Effector CD8-positive, alpha-beta T cell (primary cell): ENCODE measurements at places on chromosomes 16 and 17.

- DNase-seq: no peak
Observed at GRCh38 chr17:28896491-28896883, 1.0 kb downstream of the FLOT2 start.

DNA sequence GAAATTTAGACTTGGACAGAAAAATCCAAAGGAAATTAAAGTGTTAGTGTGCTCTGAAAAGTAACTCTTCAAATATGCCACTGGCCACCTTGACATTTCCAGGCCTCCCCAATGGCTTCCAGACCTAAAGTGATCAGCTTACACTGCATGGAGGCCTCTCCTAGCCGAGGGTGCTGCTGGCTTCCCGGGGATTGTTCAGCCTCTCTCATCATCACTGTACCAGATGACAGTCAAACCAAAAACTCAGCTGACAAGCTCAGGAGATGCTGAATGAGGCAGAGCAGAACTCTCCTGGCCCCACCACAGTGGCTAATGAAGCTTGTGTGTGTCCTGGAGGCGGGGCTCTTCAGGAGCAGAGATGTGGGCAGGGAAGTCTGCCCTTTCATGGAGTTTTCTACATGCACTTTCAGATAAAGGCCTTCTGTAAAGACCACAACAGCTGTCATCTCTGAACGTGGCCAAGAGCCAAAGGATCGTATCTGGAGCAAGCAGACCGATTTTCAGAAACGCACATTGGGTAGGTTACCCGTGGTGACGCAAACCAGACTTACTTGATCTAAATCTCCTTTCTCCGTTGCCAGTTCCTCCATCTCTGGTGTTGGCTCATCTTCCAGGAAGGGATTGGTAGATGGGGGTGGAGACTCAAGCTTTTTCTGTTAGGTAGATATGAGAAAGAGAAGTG is 113.3 kb downstream of the VPS53 start:
- no peak for DNase-seq

DNA sequence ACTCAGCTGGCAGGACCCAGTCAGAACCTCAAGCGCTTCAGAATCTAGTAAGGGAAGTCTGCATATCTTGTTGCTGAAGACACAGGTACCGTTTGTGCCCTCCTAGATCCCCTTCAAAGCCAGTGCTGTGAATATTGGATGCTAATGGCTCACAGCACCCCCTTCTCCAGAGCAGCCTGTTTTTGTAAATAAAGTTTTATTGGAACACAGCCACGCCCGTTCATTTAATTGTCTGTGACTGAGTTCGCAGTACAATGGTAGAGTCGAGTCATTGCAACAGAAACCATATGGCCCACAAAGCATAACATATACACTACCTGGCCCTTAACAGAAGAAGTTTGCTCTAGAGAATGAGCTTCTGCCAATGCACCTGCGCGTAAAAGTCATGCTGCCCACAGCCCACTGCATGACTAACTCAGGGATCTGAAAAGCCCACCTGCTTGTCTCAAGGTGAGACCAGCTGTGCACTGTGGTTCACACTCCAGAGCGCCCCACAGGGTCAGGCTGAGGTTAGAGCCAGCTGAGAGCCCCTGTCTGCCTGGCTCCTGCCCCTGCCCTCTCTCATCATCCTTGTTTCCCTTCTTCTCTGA is 48.8 kb downstream of the AIPL1 start:
- no peak for DNase-seq

DNA sequence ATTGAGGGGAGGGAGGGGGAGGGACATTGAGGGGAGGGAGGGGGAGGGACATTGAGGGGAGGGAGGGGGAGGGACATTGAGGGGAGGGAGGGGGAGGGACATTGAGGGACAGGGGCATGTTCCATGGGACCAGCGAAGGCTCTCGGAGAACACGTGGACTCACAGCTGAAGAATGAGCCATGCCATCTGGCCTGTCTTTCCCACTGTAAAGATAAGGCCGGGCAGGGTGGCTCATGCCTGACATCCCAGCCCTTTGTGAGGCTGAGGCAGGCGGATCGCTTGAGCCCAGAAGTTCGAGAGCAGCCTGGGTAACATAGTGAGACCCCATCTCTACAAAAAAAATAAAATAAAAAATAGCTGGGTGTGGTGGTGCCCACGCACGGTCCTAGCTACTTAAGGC is 32.5 kb downstream of the RPH3AL start:
- DNase-seq: no peak

GRCh38 chr17:33481652-33482051 is 188.6 kb upstream of the ASIC2 start:
- no peak for DNase-seq

GRCh38 chr17:21288571-21289017 is 4.1 kb downstream of the MAP2K3 start:
- no peak for DNase-seq

DNA sequence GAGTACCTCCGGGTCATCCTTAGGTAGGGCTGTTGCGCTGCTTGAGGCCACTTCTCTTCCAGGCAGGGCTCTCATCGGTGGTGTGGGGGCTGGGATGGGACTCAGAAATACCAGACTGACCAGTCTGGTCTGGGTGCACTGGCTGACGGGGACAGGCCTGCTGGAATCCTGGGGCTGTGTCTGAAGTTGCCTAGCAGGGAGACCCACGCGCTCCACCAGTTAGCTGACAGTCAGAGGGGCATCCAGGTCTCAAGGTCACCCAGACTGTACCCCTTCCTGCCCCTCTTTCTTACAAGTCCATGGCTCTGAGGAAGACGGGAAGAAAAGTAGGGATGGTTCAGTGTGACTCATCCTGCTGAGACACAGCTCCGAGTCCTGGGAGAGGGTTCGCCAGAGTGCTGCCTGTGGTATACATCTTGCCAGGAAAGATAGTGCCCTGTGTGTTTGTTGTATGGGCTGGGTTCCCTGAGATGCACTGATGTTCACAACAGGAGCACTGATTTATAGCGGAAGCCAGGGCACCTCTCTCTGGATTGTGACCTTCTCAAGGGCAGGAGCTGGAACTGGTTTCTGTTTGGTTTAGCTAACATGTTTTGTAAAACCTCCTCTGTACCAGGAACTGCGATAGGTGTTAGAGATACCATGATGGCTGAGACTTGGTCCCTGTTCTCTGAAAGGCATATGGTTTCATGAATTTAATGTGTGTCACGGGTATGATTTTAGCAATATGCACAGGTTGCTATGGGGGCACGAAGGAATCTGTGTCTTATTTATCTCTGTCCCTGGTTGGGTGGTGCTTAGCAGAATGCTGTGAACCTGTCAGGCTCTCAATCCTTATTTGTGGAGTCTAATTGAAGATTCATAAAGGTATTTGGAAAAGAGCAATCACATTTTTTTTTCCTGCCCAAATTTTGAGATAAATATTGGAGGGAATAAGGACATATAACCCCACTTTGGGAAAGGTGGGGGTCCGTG is 97.5 kb downstream of the OR1D5 start:
- DNase-seq: no peak

DNA sequence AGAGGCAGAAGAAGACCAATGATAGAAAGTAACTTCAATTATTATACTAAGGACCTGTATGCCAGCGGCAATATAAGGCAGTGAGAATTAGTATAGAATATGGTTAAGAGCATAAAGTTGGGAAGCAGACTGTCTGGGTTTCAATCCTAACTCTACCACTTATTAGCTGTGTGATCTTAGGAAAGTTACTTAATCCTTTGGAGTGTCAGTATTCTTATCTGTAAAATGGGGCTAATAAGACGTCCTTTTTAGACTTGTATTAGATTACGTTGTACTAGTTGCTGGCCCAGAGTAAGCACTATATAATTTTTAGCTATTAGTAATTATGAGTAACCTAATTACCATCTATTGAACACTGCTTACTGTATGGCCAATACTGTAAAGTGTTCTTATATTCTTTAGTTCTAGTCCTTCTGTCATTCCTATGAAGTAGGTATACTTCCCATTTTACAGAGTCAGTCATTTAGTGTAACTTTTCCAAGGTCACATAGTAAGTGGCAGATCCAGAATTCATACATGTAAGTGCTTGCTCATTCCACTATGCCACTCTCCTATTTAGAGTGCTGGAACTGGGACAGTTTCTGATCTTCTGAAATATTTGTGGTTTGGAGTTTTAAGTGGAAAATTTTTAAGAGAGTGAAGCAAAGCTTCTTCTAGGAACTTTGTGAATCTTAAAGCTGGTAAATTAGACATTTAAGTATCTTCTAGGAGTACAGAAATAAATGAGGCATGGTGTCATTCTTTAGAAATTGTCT is 22.5 kb downstream of the HEATR9 start:
- DNase-seq: no peak

DNA sequence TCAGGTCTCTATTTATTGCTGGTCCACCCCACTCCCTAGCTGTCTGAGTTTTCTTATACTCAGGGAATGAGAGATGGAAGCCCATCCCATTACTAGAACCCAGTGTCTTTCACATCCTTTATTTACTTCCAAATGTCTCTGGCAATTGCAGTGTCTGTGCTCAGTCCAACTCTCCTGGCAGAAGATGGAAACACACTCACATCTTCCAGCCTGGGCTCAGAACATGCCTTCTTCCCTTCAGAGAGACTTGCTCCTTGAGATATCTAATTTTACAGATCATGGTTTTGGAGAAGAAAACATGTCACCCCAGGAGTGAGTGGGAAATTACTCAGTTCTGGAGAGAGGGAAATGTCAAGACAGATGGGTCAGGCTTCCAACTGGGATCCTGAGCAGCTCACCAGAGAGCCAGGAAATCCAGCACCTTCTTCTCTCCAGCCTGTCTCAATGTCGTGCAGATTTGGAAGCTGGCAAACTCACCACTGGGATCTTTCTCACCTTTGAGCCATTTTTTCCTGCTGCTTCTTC is 494.4 kb downstream of the HS3ST4 start:
- no peak for DNase-seq

DNA sequence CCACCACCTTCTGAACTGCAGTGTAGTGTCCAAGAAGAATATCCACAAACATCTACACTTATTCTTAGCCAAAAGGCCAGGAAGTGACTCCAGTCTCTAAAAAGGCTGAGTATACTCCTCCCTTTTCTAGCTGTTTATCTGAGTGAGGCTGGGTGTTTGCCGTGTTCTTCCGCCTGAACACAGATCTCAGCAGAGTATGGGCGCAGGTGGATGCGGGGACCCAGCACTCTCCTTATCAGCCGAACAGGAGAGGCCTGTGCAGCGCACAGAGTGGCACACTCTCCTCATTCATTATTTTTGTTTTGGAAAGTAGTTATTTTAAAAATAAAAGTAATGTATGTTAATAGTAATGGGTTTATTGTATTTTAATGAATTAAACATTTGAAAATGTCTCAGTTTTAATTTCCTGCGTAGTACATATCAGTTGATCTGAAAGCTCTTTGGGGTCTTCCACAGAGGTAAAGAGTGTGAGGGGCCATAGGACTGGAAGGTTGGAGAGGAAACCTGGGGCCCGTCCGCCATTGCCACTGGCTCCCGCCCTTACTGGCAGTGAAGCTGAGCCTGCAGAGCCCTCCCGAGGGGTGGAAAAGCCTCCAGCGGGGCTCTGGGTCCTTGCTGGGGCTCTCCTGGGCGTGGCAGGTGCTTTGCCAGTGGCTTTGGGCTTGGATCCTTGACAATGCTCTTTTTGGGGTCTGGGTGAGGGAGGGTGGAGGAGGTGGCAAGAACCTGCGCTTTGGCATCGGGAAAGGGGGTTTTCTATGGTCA is 53.8 kb downstream of the PDPK1 start:
- DNase-seq: no peak

DNA sequence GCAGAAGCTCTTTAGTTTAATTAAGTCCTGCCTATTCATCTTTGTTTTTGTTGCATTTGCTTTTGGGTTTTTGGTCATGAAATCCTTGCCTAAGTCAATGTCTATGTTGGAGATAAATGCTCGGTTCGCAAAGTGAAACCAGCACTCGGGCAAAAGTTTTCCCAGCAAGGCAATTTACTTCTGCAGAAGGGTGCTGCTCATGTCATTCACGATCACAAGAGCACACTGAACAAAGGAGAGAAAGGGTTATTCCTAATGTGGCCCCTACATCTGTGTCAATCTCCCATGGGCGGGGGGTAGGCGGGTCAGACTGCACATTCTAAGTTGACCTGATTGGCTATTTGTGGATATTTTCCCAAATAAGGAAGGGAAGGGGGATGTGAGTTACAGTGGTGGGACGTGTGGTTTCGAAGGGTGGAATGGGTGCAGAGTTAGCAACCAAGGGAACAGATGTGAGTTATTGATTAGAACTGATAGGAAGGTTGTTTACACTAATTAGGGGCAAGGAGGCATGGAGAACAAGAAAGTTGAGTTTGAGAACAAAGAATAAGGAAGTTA is 23.0 kb downstream of the ATF7IP2 start:
- DNase-seq: no peak

DNA sequence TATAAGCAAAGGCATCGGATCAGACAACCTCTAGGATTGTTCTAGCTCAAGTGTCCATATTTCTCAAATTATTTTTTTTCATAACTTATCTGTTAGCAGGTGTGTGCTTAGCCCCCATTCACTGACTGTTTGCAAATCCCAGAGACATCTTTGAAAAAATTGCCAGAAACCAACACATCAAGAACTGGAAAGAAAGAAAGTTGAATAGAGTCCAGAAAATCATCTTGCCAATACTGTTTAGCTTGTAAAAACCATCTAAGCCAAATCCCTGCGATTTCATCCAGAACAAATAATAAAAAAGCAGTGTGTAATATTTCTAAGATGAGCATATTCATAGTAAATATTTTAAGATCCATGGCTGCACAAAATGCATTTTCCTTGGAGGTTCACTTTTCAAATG is 64.5 kb downstream of the WSCD1 start:
- no peak for DNase-seq

DNA sequence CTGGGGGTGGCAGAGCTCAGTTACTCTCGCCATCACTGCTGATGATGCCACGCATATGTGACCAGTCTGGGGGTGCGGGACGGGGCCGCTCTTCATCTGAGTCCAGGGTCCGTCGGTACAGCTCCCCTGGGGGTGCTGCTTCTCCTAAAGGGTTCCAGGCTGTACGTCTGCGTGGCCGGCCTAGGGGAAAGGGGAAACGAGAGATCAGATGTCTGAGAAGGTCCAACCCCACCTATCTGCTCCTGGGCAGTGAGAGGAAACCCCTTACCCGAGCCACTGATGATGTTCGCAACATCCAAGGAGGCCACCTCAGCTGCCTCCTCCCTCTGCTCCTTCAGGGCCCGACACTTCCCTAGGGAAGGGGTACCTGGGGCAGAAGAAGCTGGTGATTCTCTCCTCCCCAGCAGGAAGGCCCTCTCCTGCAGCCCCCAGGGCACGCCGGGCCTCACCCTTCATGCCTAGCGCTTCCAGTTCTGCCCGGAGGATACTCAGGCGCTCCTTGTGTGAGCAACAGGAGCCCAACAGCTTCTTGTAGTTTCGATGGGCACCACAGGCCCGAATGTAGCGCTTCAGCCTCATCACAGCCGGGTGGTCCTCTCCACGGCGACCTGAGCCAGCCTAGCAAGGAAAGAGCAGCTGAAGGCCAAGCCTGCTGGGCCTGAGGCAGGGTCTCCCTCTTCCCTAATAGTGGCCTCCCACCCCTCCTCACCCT is 2.1 kb downstream of the HIRIP3 start:
- DNase-seq: no peak
